ENCODE measurements at places on chromosomes 11 and 22.

DNA sequence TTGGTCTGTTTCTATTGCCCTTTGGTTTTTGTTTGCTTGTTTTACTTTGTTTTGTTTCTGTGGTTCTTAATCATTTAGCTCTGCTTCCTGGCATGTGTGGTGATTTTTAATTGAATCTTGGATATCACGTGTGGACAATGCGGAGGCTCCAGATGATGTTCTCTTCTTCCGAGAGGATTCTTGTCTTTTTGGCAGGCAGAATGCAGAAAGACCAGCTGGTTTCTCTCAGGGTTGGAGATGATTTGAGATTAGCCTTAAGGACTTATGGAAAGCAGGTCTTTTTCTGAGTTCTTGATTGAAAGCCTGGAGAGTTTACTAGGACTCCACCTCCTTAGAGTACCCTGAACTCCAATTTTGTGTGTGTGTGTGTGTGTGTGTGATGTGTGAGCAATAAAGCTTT lies 21.0 kb upstream of the ANO1 start:
- no peak for DNase-seq

DNA sequence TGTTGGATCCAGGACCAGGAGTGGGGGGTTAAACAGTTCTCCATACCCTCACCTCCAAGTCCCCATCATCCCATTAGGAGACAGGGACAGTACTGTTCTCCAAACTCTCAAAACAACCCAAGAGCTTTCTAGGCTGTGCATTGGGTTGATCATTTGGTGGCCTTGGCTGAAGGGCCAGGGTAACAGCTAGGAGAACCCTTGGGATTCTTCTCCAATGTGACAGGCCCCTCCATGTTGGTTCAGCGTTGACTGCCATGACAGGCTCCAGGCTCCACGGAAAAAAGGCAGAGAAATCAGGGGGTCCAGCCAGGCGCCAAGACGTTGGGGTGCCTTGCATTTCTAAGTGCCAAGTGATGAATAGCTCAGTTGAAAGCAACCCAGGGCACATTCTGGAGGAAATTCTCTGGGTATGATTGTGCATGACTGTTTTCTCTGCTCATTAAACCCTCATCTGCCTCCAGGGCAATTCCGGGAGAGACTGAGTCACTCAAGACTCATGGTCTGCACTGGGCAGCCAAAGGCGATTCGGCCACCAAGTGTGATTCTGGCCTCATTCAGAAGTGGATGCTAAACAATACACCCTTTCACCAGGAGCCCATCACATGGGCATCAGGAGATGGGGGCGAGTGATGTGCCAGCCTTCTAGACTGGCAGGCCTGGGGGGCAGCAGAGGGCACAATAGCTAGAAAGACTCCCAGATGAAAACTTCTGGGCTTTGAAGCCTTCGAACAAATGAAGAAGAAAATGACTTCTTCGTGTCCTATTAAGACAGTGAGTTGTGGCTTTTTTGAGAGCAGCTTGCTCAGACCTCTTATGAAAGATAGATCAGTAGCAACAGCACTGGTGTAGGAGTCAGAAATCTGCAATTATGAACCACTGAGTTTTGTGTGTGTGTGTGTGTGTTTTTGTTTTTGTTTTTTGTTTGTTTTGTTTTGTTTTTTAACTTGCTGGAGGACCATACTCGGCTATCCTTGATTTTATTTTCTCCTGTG lies 27.7 kb downstream of the CD44 start:
- DNase-seq = no peak

GRCh38 chr11:107722662-107723061 lies 10.8 kb upstream of the SLN start:
- no peak for DNase-seq

- DNase-seq = no peak
Observed at GRCh38 chr11:93484716-93485115, 58.5 kb downstream of the SMCO4 start.

GRCh38 chr11:66593303-66593635 lies 284 bp downstream of the CCS start:
- no peak for DNase-seq

GRCh38 chr11:112498701-112499100 lies 238.0 kb upstream of the PLET1 start:
- DNase-seq = no peak

DNA sequence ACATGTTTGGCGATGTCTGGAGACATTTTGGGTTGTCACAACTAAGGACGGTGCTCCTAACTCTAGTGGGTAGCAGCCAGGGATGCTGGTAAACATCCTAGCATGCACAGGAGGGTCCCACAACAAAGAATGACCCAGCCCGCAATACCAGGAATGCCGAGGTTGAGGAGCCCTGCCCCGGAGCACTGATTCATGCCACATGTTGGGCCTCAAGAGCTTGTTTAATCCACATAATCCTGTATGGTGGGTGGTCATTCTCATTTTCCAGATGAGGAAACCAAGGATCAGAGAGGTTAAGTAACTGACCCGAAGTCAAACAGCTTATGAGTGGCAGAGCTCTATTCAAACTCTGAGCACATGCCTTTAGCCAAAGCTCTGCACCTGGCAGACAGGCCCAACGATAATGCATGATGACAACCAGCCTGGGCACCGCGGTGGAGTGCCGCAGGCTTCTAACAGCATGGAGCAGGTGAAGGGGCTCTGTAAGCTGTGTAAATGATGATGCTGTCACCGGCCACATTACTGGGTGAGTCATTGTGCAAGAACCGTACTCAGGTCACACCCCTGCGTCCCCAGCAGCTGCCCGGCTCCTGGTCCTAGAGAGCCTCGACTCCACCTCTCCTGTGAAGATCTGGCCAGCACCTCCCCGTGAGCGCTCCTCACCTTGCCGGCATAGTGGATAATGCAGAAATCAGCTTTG lies 58.6 kb downstream of the APOL1 start:
- DNase-seq = no peak

- no peak for DNase-seq
Observed at GRCh38 chr22:27220339-27220738, 563.0 kb downstream of the MIAT start.

- DNase-seq = no peak
Observed at GRCh38 chr22:44842417-44842816, 90.0 kb downstream of the ARHGAP8 start.

GRCh38 chr22:50125029-50125428 lies 35.2 kb downstream of the MOV10L1 start:
- no peak for DNase-seq

- DNase-seq = no peak
Observed at GRCh38 chr11:116773203-116774097, 663 bp upstream of the BUD13 start.

DNA sequence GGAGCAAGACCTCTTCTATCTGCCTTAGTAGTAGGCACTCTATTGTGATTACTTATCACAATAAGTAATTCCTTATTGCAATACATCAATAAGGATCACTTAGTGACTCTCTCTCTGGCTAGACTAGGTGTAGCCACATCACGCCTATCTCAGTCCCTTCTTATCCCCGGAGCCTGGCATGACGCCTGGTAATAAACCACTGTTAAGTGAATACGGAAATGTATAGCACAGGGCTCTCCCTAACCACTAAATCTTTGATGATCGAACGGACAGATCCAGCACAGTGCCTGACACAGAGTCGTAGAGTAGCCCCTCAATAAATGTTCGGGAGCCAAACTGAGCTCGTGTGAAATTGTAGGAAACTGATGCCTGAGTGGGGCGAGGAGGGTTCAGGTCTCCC lies 143.3 kb downstream of the FBXO7 start:
- DNase-seq = no peak

- no peak for DNase-seq
Observed at GRCh38 chr11:133137939-133138338, 394.4 kb downstream of the OPCML start.

DNA sequence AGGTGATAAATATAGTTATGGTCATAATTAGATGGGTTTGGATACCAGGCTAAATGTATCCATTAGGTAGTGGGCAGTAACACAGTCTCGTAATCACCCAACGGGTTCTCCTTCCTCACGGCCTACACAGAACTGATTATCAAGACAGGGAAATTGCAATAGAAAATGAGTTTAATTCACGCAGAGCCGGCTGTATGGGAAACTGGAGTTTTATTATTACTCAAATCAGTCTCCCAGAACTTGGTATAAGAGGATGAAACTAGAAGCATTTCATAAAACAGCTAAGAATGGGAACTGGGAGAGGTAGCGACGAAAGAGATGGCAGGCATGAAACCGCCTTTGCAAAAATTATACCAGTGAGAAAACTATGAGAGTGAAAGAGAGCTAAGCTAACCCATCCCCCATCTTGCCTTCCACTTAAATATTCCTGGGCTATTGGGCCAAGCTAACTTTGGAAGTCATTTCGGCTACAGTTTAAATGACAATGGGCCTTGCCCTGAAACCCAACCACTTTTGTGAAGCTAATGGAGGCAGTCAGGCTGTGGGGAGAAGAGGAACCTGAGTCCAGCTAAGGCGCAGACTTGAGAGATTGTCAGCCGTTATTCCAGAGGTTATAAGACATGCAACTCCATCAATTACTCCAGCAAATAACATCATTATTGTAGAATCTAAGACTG lies 29.6 kb downstream of the CTSC start:
- no peak for DNase-seq

- no peak for DNase-seq
Observed at GRCh38 chr11:95972060-95972459, 48.2 kb upstream of the MTMR2 start.

DNA sequence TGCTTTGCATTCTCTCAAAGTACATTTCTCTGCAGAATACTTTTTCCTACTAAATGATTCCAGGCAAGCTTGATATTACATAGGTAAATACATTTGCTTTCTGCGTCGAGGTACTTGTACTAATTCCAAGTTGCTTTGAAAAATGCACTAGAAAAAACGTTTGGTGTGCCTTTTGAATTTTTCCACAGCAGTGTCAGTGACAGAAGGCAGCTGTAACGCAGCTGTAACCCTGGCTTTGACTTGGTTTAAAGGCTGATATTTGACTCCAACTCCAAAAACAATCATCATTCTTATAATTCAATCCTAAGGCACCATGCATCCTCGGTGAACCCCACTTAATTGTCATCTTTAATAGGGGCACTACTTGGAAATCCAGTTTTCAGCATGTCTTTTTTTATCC lies 125.0 kb downstream of the MAML2 start:
- no peak for DNase-seq

GRCh38 chr22:47021371-47022074 lies 259.1 kb downstream of the TBC1D22A start:
- DNase-seq = no peak

DNA sequence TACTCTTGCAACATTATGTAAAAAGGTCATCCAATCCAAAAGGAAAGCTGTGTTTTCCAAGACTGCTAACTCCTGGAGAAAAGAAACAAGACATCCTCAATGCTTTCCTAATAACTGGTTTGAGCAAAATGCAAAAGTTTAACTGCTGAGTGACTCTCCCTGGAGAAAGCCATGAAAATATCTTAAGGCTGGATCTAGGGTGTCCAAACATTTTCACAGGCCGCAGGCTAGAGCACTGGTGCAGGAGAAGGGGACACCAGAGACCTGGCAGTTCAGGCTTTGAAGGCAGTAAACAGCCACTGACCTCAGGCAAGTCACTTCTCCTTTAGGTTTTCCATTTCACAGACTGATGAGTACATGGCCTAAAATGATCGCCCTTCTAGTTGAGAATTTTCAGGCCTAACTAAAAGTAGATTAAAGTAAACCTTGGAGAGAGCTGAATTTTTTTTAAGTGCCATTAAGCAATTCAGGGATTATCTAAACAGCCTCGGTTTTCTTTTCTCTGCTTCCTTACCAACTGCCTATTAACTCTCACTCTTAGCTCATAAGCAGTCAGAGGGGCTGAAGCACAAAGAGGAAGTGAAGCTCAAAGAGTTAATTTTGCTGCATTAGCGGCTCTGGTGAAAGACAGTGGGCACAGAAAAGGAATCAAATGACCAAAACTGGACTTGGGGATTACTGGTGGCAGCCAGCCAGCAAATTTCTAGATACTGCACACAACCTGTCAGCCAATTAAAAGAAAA lies 2.3 kb downstream of the CHKA start:
- DNase-seq = no peak

- no peak for DNase-seq
Observed at GRCh38 chr11:115408036-115408921, 95.9 kb downstream of the CADM1 start.

DNA sequence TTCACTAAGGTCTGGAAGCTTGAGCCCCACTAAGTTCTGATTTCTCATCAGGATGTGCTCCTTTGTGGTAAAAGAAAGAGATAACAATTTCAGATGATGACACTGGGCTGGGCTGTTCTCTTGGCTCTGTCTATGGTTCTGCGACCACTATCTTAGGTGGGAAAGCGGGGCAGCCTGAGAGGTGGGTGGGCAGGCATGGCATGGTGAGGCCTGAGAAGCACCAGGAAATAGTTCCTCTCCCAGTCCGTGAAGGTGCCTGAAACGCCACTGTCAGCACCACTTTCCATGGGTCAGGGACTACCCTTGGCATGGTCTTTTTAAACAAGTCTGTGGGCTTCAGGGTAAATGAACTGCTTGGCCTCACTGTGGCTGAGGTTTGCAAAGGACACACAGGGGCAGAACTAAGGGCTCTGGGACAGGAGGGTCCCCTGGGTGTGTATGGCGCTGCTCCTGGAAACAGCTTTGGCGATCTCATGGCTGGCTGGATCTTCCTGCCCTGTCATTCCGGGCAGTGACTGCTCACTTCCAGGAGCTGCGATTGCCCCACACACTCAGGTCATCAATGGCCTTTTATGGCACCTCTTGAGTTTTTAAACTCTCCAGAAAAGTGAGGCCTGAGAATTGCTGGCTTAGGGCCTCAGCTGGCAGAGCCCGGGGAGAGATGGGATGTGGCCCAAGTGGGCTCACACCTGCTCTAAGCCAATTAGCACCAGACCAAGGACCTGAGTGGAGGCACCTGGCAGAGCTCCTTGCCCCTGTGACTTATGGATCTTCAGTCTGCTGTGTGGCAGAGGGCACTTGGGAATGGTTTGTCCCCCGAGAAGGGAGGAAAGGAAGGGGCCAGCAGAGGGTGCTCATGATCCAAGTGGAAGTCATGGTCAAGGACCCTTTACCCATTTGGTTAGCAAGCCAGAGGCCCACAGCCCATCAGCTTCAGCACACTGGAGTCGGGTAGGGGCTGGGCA lies 55.6 kb upstream of the LYVE1 start:
- no peak for DNase-seq

GRCh38 chr11:111344032-111344431 lies 35.0 kb downstream of the POU2AF1 start:
- DNase-seq = no peak

DNA sequence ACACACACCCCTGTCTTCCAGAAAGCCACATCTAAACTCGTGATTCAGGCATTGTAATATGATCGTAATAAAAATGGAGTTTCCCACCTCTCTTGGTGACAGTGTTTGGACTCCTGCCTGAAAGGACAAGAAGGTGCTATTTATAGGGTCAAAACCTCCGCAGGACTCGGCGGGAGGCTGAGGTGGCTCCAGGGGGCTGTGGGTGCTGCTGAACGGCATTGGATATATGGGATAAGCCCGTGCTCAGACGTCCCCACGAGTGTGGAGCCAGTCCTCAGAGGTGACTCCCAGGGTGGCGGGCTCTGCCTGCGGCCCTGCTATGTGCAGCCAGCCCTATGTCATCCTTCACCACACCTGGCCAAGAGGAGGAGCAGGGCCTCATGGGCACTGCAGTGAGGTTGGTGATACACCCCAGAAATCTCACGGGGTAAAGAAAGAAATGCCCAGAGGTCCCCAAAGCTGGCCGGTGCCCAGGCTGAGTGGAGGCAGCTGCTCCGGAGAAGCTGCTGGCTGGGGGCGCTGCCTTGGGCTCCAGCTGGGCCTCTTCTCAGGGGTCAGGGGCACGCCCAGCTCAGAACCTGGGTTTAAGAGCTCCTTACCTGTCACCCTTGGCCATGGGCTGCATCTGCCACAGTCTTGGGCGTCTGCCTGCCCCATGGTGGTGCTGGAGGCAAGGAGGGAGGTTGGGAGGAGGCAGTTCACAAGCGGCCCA lies 5.1 kb upstream of the OSBPL5 start:
- DNase-seq = no peak

Measured in cortex of kidney (tissue), 1 donor.